T47D (cell line): ENCODE measurements at places on chromosomes 11 and 22.

DNA sequence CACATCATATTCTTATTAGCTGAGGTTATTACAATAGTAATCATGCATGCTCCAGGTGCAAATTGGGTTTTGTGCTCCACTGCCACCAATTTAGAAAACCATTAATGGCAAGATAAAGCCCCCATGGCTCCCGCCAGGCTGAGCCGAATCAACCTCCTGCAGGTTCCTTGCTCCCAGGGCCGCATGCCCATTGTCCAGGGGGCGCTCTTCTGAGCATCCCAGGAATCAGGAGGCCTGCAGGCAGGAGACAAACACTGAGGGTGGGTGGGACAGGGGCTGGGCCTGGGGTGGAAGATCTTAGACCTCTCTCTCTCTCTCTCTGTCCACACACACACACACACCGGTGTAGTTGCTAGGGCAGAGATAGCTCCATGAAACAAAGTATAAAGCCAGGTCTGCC is 57.4 kb downstream of the BUD13 start:
- no peak for DNase-seq

DNA sequence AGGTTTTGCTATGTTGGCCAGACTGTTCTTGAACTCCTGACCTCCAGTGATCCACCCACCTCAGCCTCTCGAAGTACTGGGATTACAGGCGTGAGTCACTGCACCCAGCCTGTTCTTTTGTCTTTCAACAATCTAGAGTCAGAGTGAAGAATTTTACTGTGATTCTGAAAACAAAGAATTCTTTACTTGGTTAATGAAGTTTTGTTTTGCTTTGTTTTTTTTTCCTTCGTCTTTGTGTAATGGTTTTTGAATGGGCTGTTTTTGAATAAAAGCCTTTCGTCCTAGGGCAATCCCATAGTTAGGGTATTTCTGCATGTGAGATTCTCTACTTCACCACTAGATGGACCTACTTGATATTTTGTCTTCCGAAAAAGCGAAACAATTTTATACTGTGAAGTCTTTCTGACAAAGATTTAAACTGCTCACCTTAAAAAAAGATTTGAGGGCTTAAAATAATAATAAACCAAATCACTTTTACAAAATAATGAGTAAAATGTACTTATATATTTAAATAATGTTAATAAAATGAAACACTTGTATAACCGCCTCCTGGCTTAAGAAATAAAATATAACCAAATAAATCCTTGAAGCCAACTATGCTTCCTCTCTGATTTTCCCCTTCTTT is 43.4 kb upstream of the SC5D start:
- peak; percentile 77 for DNase-seq

GRCh38 chr11:73252577-73253191 is 19.5 kb upstream of the P2RY6 start:
- no peak for DNase-seq

- DNase-seq = no peak
These were observed 39.2 kb upstream of the CHST1 start for GRCh38 chr11:45704635-45705034.

GRCh38 chr11:48047616-48048015 is 67.3 kb downstream of the PTPRJ start:
- DNase-seq = no peak

GRCh38 chr11:100273066-100273815 is 413.8 kb upstream of the ARHGAP42 start:
- no peak for DNase-seq

DNA sequence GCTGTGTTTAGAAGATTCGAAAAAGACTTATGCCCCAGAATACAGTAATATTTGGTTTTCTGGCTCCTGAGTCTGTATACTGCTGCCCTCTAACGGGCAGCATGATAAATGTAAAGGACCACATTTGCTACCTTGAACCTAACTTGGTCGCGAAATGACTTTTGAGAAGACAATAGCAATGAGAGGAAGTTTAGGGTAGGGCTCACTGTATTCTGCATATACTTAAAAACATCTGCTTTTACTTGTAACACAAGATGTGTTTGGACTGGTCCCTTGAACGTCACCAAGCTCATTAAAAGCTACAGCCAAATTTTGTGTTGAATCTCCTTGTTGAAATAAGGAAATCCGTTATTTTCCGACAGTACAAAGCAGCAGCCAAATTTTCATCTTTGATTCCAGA is 309.1 kb downstream of the SWAP70 start:
- peak; percentile 75 for DNase-seq

- DNase-seq = no peak
These were observed 7.2 kb downstream of the PIWIL4 start for GRCh38 chr11:94574193-94574961.

- no peak for DNase-seq
These were observed 4.4 kb downstream of the TMEM109 start for GRCh38 chr11:60918251-60918938.

DNA sequence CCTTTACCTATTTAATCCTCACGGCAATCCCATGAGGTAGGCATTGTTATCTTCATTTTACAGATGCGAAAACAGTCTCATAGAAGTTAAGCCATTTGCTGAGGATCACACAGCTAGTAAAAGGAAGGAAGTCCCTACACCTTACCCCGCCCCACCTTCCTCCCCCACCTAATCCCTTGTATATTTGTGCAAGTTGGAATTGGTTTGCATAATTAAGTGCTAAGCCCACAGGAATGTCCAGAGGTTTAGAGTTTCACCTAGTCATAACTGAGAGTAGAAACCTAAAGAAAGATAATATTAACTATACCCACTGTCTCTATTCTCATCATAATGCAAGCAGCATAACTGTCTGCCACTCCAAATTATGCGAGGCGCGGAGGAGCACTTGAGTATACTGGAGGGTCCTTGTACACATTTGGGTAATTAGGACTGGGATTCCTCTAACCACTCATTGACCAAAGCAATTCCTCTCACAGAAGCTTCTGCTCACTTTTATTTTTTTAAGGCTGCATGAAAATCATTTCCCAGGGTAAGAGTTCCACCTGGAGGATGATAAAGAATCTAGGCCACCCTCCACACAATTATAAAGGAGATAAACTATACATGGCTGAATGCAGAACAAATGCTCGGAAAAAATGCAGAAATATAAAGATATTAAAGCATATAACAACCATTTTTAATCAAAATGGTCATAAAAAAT is 199.9 kb downstream of the FAM181B start:
- peak; percentile 41 for DNase-seq

DNA sequence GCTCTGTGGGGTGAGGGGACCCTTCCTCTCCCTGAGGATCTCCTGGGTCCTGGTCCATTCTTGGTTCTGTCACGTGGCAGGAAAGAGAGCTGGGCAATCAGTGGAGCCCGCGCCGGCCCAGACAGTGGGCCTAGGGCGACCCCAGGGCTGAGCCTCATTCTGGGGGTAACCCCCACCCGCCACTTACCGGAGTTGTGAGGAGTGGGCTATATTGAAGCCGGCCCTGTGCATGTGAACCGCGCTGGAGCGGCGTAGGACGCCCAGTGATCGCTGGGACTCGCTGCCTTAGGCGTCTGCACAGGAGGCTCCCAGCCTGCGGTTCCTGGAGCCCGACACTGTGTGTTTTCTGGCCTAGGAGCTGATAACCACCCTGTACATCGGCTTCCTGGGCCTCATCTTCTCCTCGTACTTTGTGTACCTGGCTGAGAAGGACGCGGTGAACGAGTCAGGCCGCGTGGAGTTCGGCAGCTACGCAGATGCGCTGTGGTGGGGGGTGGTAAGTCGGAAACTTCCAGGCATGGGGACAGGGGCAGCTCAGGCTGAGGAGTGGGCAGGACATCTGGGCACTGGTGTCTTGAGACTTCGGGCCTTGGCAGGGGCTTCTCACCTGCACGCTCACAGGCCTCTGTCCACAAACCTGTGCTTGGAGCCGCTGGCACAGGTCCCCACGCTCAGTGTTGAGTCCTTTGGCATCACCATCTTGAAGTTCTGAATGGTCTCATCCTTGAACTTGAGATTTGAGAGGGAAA is 127.1 kb downstream of the KCNQ1OT1 start:
- DNase-seq = no peak

- peak; percentile 25 for DNase-seq
These were observed 14.0 kb downstream of the ASCL2 start for GRCh38 chr11:2256293-2256913.

DNA sequence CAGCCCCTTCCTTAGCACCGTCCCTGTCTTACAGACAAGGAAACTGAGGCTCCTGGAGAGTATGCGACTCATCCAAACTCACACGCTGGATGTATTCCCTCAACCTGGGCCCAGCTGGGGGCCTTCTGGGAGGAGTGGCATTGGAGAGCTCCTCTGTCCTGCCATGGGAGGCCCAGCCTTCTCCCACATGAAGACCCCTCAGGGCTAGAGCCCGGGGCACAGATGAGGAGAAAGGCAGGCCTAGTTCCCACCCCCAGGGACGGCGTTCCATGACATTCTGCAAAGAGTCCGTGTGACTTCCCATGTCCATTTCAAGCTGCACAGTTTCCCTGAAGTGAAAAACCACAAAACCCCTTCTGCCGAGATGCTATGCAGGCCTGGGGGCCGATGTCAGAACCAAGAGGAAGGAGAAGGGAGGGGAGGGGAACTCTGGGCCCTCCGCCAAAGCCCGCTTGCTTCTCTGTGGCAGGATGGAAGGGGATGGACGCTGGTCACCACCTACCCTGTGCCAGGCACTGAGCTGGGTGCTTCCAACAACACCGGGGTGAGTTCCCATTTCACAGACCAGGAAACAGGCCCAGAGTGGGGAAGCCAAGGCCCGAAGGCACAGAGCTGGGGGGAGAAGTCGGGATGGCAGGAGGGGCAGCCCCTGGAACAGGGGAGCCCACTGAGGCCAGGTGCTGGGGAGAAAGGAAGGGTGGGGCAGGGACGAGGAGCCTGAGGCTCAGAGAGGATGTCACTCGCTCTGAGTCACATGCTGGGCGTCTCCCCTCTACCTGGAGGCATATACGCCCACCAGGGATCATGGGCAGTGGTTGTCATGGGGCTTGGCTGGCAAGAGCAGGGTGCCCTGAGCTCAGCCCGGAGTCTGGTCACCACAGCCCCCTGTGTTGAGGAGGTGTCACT is 15.7 kb downstream of the RAC2 start:
- no peak for DNase-seq

DNA sequence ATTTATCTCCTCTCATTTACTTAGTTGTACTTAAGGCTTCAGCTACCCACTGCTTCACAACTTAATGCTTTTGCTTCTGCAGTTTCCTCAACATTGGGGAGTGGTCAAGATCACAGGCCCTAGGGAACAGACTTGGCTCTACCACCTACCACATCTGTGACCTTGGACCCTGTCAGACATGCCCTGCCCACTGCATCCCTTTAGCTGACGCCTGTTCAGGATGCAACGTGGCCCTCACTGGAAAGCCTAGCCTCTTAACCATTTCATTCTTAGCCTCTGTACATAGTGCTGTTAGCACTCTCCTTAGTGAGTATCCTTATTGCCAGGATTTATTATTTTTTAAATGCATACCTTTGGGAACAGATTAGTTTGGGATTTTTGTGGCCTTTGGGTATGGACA is 34.4 kb downstream of the TNRC6B start:
- no peak for DNase-seq

GRCh38 chr11:12559011-12559410 is 115.2 kb upstream of the TEAD1 start:
- no peak for DNase-seq

DNA sequence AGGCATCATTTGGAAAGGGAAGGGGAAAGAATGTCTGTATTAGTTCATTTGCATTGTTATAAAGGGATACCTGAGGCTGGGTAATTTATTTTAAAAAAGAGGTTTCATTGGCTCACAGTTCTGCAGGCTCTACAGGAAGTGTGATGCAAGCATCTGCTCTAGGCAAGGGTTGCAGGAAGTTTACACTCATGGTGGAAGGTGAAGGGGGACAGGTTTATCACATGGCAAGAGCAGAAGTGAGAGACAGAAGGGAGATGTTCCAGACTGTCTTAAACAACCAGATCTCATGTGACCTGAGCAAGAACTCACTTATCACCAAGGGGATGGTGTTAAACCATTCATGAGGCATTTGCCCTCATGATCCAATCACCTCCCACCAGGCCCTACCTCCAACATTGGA is 90.6 kb downstream of the CCDC83 start:
- DNase-seq = no peak

DNA sequence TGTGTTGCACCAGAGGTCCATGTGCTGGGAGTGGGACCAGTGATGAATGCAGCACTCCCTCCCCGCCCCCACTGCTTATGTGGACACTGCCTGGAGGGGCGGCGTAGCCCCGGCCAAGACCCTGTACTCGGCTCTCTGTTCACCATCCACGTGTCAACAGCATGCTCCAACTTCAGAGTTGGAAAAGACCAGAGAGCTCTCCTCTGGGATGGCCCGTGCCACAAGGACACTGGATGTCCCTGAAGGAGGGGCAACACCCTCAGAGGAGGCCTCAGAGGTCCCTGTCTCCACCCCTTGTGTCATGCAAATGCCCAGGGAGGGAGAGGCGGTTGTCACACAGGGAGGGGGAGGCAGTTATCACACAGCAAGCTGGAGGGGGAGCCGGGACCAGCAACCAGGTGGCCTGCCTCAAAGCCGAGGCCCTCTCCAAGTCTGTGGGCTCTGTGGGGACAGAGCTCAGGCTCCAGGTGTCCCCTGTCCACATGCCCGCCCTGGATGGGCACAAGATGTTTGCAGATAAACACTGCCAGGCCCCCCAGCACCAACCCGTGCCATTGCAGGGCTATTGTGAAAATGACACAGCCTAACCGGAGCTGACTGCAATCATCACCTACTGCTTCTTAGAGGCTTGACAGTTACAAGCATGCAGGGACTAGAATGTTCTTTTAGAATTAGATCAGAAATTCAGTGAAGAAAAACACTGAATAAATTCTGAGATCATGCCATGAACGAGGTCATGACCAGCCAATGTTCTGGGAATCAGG is 121.1 kb downstream of the PHF21B start:
- DNase-seq = no peak

- DNase-seq = no peak
These were observed 20.6 kb downstream of the GRAMD1B start for GRCh38 chr11:123450623-123451022.

DNA sequence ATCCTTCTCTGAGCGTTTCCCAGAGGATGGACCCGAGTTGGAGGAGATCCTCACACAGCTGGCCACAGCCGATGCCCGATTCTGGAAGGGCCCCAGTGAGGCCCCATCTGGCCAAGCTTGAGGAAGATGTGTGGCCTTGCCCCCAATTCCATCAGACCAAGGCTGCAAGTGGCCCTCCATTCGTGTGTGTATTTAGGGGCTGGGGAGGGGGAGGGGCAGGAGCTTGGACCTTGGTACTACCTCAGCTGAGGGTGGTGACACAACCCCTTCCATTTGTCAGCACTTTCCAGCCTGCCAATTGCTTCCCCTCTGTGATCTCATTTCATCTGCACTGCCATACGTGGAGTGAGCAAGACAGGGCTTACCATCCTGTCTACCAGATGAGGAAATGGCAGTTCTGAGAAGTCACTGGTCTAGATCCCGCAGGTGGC is 1.3 kb upstream of the BBS1 start:
- DNase-seq = no peak

DNA sequence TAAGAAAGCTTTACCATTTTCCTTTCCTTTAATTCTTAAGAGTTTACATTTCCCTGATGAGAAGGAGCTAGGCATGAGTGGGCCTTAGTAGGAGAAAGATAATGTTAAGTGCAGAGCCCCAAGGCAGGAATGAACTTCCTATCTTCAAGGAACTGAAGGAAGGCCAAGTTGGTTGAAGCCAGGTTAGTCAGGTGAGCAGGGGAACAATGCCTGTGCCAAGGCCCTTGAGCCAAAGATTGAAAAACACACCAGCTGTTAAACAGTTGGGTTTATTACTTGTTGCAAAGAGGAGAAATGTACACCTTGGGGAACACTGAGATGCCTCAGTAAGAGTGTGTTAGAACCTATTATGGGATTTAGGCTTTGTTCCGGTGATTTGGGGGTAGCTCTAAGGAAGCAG is 10.0 kb downstream of the CNTF start:
- no peak for DNase-seq

GRCh38 chr11:59173080-59173963 is 1.4 kb downstream of the DTX4 start:
- no peak for DNase-seq

- no peak for DNase-seq
These were observed 36.3 kb upstream of the CABP7 start for GRCh38 chr22:29683536-29683935.
